Activated CD4-positive, alpha-beta T cell treated with anti-CD3 and anti-CD28 coated beads, Interleukin-2, amount 10 ng/mL, durations not matched to agents 24 days and 14 days (primary cell): ENCODE measurements at places on chromosomes 7 and 10. TPM values are rescaled to one million over a fixed set of nuclear protein-coding genes. Genes with fewer than 3 reads are reported as not detected.

The TUBAL3 gene
- total RNA-seq, result 0.14 TPM in 1 of 2 replicates, not detected in the other

The AKR1B15 gene
- not detected in 2 replicates for total RNA-seq

The GNAT3 gene
- total RNA-seq, result not detected in 2 replicates

The AGAP5 gene
- total RNA-seq, result 10.1 and 13.9 TPM in 2 replicates

The LRRC4 gene
- 2.2 and 5.7 TPM in 2 replicates for total RNA-seq
